Eye (tissue), 1 donor: ENCODE measurements at places on chromosomes 13 and 19.

DNA sequence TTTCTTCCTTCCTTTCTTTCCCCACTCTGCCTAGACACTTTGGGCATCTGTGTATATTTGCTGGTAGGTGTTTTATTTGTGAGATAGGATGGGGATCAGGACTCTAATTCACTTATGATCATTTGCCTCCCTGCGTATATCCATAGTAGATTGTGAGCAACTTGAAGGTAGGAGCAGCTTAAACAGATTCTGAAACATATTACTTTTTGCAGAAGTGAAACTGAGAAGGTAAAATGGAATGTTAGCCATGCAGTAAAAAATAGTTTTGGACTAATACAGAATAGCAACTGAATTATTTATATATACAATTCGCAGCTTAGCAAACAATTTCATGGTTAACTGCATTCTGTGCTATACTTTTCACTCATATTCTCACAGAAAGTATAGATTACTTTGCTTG, 38.7 kb downstream of the RNF6 start:
- no peak for DNase-seq

DNA sequence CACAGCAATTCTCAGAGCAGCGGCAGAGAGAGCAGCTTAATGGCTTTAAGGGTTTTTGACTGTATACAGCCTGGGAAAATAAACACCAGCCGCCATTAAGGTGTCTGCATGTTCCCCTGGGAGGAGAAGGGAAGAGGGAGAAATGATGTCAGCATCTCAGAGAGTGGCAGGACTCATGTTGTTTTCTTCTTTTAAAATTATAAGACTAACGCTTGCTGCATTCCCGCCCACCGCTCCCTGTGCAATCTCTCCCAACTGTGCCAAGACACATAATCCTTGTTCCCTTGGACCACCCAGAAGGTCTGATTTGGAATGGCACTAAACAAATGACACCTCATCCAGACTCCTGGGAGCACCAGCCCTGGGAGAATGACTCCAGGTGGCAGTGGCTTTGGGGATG, 27.7 kb upstream of the FAM216B start:
- peak; percentile 24 for DNase-seq

GRCh38 chr13:63198071-63198470, 1782.4 kb upstream of the PCDH20 start:
- no peak for DNase-seq

- peak; percentile 31 for DNase-seq
Measured at GRCh38 chr19:4380254-4380727, 20.1 kb downstream of the SH3GL1 start.

DNA sequence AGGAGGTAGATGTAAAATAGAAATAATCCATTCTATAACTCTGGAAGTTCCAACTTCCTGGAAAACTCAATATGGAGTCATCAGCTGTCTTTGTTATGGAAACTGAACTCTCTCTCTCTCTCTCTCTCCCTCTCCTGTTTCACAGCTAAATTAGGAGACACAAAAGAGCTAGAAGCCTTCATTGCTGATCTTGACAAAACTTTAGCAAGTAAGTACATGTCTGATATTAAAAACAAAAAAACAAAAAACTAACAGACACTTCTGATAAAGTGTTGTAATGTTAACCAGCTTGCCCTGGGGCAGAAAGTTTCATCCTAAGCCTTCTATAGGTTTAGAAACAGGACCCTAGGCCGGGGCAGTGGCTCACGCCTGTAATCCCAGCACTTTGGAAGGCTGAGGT, 11.3 kb downstream of the RGCC start:
- no peak for DNase-seq

DNA sequence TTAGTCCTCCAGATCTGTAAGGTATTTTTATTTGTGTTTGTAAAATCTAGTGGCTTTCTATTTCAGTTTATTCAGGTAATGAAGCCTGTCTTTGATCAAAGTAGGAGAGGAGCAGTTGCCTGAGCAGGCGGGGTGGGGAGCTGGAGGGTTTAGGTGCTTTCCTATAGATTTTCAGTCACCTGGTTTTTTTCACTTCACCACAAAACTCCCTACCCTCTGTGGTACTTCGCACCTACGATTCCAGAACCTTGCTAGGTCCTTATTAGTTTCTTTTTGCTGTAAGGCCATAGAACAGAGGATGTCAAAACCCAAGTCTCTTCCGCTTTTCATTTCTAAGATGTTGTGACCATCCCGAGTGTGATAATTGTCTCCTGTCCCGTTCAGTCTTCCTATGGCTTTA, 26.6 kb downstream of the SLAIN1 start:
- DNase-seq, result no peak

GRCh38 chr19:38666663-38667511, 19.4 kb downstream of the ACTN4 start:
- peak; percentile 88 for DNase-seq

DNA sequence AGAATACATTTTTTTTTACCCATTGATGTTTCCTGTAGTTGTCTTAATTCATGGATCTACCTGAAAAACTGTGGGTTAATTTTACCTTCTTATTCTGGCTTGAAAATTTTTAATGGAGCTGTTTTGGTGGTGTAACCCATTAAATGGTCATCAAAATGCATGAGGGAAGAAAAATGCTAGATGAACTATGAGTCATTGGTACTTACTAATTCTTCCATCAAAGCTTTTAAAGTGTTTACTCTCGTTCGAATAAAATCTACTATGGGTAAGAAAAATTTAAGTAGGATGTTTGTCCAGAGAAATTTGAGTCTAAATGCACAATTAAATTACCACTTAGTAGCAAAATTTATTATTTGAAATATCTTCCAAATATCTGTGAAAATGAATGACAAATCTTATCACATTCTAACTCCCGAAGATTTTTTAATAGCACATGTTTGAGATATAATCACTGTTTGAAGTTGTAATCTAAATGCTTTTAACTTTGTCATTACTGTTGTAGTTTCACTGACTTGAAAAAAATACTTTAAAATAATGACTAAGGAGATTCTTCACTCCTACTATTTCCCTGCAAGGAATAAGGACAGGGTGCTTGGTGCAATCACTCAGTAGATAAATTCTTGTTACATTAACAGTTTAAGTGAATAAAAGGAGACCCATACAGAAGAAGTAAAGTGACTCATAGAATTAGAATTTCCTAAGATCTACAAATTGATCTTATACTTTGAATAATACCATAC, 437.7 kb downstream of the IRS2 start:
- no peak for DNase-seq

DNA sequence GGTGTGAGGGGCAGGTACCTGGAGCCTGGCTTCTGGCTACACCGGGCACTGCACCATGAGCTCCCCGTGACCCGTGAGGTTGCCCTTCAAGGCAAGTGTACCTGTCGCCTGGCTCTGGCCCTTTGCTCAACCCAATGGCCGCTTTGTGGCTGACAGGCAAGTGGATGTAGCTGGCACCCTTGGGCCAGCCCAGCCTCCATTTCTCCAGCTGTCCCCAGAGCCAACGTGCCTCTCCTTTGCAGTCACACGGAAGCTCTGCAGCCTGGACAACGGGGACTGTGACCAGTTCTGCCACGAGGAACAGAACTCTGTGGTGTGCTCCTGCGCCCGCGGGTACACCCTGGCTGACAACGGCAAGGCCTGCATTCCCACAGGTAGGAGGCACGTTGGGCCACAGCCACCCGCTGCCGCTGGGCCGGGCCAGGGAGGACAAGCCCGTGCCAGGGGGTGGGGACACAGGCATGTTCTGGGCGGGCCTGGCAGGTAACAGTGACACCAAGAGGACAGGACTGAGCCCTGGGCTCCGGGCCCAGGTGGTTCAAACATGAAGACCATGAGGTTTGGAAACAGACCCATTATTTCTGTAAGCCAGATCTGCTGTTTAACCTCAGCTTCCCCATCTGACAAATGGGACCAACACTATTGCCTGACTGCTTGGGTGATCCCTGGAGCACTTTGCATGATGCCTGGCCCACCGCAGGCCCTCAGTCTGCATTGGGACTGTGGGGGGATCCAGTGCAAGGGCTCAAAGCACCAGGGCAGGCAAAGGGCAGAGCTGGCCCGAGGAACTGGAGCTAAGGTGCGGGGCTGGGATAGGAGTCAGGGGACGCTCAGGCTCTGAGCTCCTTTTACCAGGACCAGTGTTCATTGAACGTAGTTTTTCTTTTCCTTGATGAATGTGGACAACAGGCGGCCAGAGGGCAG, 17.5 kb upstream of the PROZ start:
- no peak for DNase-seq

- DNase-seq, result no peak
Measured at GRCh38 chr19:4089400-4089908, 22.8 kb upstream of the ZBTB7A start.

GRCh38 chr19:49881672-49882394, 4.3 kb downstream of the TBC1D17 start:
- DNase-seq, result no peak

GRCh38 chr13:28423010-28423409, 71.9 kb downstream of the FLT1 start:
- no peak for DNase-seq

GRCh38 chr19:45468159-45468651, 409 bp downstream of the FOSB start:
- DNase-seq, result no peak

DNA sequence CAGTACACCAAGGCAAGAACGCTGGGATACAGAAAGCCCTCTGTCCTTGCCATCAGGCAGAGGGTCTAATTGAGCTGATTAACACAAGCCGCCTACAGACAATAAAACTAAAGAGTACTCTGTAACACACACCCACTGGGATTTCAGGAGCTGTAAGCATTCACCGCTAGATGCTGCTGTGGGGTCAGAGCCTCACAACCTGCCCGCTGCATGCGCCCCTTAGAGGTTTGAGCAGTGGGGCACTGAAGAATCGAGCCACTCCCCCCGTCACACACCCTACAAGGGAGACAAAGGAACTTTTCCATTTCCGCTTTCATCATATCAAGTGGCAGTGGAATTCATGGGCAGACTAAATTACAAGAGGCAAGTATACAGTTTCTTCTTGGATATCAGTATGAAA, 1080.6 kb downstream of the PCDH17 start:
- DNase-seq, result peak; percentile 14

DNA sequence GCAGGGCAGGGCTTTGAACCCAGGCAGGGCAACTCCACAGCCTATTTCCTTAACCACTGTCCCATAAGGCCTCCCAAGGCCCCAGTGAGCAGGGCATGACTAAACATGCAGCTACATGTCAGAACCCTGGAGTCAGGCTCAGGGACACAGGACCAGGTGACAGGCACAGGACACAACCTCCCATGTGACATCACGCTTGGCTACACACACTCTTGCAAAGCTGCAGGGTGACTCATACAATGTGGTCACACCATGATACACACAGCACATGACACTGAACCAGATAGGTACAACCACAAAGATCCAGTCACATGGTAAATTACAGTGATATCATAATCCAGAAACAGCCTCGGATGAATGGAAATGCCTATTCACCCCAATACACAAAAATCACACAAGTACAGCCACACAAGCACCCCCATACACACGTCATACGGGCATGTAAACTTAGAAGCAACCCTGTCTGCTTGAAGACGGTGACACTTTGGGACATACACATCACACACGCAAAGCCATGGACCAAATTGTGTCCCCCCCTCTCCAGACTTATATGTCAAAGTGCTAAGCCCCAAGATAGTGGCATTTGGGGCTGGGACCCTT, 14.5 kb downstream of the KLK4 start:
- DNase-seq, result peak; percentile 45

DNA sequence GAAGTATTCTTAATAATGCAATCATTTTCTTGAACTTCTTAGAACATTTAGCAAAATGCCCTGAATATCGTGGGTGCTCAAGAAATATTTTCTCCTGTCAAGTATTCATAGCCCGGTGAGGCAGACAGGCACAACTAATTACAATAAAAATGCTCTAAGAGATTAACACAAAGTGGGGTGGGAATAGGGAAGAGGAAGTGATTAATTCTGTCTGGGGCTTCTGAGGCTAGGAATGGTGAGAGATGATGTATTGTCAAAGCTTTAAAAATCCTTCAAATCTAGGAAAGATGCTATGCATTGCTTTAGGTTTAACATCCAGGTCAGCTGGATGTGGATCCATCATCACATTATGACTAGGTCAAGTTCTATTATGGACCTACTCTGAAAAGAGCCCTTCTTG, 66.9 kb upstream of the POSTN start:
- no peak for DNase-seq

GRCh38 chr19:34867631-34868030, 59.1 kb upstream of the ZNF30 start:
- no peak for DNase-seq

- peak; percentile 94 for DNase-seq
Measured at GRCh38 chr19:34254046-34254697, at the start of gene GARRE1. TSS of gene GARRE1 (plus strand) at chr19:34254554. CDS start at chr19:34300474, 45,920 bp downstream.

DNA sequence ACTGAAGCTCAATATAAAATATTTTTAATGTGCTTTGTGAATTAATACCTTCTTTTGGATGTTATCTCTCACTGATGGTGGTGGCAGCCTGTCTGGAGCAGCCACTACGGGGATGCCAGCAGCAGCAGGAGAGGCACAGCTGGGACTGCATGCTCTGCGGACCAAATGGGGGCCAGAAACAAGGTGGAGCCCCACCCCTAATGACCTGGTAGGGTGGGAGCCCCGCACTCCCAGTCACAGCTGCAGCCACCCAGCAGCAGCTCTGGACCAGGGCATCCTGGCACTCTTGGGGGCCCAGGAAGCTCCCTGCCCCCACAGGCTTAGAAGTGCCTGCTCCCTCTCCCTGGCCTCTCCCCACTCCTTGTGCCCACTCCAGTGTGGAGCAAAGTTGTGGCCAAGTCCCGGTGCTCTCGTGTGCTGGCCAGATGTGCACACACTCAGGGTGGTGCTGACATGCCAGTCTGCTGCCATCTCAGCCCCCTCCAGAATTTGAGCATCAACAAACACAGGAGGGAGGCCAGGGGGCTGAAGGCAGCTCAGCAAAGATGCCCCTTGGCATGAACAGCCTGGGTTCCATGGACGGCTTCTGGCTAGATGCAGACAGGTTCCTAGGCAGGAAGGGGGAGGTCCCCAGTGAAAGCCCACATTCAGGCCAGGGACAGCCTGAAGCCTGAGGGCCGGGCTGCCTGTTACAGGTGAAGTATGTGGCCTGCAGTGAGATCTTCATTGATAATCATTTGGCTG, 696.7 kb upstream of the SLITRK5 start:
- DNase-seq, result no peak

DNA sequence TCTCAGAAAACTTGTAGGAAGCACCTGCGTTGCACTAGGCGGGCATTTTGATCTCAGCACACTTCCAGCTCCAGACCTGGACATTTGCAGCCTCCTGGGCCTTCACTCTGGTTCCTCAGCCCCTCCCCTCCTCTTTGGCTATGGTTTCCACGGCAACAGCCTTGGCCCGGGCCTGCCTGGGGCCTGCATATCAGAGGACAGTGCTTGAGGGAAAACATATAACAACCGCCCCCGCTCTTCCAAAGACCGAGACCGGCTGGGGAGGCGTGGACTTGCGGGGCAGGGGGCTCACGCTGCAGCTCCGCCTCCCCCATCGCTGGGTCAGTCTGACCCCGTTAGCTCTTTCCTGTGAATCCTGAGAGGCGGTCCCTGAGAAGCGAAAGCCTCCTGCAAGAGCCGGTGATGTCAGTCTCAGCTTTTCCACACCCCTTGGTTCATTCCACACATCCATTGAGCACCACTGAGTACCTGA, 125.7 kb upstream of the PEG3 start:
- peak; percentile 92 for DNase-seq

GRCh38 chr19:18473003-18473705, 35.2 kb upstream of the ISYNA1 start:
- no peak for DNase-seq
